ENCODE measurements at places on chromosomes 2 and 18. TPM values are rescaled to one million over a fixed set of nuclear protein-coding genes. Genes with fewer than 3 reads are reported as not detected.

DNA sequence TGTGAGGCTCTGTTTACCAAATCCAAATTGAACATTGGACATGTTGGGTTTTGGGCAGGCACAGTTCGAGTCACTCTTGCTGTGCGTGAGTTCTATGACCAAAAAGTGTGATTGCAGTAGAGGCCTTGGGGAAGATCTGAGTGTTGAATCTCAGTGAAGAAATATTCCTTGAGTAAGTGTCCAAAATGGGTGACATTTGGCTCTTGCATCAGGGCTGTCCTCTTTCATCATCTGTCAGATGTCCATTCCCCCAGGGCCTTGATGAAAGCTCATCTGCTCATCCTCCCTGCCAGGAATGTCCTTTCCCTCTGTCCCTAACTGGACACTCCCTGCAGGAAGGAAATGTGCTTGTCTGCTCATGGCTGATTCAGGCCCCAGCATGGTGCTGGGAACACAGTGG is 6.4 kb upstream of the SFTPB start:
- no peak overlapping the region for H3K27ac ChIP-seq
- no peak overlapping the region for H3K4me3 ChIP-seq
- peak; percentile 41 for DNase-seq
- H3K36me3 ChIP-seq: no peaks in the 10 kb centered on the region
- H3K27me3 ChIP-seq: no peaks in the 10 kb centered on the region

DNA sequence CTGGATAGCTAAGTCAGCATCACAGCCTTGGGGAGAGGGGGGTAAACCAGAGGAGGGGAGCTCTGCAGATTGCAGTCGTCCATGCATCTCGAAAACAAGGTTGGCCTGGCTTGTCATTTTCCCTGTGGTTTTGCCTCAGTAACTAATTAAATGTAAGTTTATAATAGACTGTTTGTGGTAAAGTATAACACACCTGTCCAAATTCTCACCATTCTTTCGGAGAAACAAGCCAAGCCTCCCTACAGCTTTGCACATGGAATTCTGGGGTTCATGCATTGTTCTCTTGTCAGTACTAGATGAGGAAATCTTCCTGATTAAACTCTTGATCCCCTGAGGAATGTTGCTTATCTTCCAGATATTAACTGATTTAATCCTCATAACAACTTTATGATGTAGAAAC is 1065.2 kb upstream of the FAM98A start:
- H3K36me3 ChIP-seq: no peaks in the 10 kb centered on the region
- H3K4me3 ChIP-seq: no peak overlapping the region
- no peaks in the 10 kb centered on the region for H3K27me3 ChIP-seq
- no peak for DNase-seq
- no peak overlapping the region for H3K27ac ChIP-seq

DNA sequence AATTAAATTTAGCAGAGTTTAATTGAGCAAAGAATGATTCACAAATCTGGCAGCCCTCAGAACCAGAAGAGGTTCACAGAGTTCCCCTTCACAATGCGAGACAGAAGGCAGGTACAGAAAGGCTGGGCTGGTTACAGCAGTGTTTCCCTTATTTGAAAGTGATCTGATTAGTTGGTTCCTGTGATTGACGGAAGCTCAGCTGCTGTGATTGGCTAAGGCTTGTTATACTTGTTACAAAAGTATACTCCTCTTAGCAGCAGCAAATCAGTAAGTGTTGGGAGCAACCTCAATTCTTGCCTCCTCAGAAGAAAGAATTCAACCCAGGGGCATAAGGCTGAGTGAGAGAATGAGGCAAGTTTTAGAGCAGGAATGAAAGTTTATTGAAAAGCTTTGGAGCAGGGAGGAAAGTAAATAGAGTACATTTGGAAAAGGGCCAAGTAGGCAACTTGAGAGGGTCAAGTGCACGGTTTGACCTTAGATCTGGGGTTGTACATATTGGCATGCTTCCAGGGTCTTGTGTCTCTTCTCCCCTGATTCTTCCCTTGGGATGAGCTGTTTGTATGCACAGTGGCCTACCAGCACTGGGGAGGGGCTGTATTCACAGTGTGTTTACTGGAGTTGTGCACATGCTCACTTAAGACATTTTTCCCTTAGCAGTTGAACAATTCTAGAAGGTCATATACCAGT is 431.8 kb upstream of the RAB12 start:
- DNase-seq: no peak
- H3K27me3 ChIP-seq: no peaks in the 10 kb centered on the region
- H3K27ac ChIP-seq: no peak overlapping the region
- H3K4me1 ChIP-seq: no peaks in the 10 kb centered on the region

- H3K27me3 ChIP-seq: no peaks in the 10 kb centered on the region
- no peak overlapping the region for H3K4me3 ChIP-seq
- H3K27ac ChIP-seq: no peak overlapping the region
- no peaks in the 10 kb centered on the region for H3K36me3 ChIP-seq
These were observed 228.3 kb downstream of the SRBD1 start for GRCh38 chr2:45382744-45383143.

DNA sequence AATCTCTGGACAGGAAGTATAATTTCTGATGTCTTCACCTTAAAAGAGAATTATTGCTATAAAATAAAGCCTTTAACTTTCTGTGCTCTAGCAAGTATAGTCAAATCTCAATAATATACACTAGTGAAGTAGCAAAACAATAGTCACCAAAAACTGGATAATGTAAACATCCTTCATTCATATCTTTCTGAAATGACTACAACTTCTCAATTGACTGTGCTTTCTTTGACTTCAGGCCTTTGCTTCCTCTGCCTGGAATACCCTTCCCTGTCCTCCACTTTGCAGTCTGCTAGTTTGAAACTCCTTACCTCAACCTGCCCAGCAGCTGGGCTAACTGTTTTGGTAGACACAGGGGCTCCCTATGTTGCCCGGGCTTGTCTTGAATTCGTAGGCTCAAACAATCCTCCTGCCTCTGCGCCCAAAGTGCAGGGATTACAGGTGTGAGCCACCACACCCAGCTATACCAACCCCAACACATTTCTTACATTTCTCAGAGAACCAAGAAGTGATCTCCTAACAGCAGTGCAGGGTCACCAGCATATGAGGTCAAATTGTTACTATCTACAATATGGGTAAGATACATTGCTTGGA is 6.6 kb upstream of the PCBP1 start:
- no peak for DNase-seq
- no peak overlapping the region for H3K27ac ChIP-seq
- H3K4me3 ChIP-seq: no peak overlapping the region
- H3K36me3 ChIP-seq: peaks cover 11% of the 10 kb centered on the region

DNA sequence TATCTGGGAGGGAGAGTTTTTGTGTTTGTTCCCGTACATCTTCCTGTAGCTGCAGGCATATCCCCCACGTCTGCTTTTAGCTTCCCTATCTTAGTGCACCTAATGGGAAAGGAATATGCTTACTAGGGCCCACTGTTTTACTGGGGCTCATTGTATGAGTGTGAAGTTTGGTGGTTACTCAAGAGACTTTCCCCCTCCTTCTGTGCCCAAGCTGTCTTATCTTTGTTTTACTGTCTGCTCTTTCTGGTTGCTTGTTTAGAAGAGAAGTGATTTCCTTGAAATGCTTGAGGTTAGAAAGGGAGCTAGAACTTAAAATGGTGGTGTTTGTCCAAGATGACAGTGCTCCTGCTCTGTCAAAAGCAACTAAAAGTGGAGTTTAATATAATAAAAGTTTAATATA is 7.3 kb downstream of the PTH2R start:
- H3K27me3 ChIP-seq: peaks cover 8% of the 10 kb centered on the region
- DNase-seq: no peak
- H3K4me1 ChIP-seq: no peaks in the 10 kb centered on the region
- H3K36me3 ChIP-seq: no peaks in the 10 kb centered on the region

GRCh38 chr2:236643480-236643879 is 73.9 kb downstream of the ACKR3 start:
- no peaks in the 10 kb centered on the region for H3K27me3 ChIP-seq
- peaks cover 21% of the 10 kb centered on the region for H3K4me1 ChIP-seq
- no peak for DNase-seq
- H3K36me3 ChIP-seq: no peaks in the 10 kb centered on the region
- H3K27ac ChIP-seq: peak overlapping the region; percentile 98
- H3K4me3 ChIP-seq: peak overlapping the region; percentile 62

VSNL1 gene
- total RNA-seq: not detected

- no peak overlapping the region for H3K4me3 ChIP-seq
- H3K4me1 ChIP-seq: no peaks in the 10 kb centered on the region
- peak; percentile 66 for DNase-seq
- H3K36me3 ChIP-seq: no peaks in the 10 kb centered on the region
- peaks cover 53% of the 10 kb centered on the region for H3K27me3 ChIP-seq
- H3K27ac ChIP-seq: no peak overlapping the region
These were observed 426.9 kb downstream of the CDH2 start for GRCh38 chr18:27750014-27750413.
